ENCODE measurements at places on chromosomes 3 and 15.

DNA sequence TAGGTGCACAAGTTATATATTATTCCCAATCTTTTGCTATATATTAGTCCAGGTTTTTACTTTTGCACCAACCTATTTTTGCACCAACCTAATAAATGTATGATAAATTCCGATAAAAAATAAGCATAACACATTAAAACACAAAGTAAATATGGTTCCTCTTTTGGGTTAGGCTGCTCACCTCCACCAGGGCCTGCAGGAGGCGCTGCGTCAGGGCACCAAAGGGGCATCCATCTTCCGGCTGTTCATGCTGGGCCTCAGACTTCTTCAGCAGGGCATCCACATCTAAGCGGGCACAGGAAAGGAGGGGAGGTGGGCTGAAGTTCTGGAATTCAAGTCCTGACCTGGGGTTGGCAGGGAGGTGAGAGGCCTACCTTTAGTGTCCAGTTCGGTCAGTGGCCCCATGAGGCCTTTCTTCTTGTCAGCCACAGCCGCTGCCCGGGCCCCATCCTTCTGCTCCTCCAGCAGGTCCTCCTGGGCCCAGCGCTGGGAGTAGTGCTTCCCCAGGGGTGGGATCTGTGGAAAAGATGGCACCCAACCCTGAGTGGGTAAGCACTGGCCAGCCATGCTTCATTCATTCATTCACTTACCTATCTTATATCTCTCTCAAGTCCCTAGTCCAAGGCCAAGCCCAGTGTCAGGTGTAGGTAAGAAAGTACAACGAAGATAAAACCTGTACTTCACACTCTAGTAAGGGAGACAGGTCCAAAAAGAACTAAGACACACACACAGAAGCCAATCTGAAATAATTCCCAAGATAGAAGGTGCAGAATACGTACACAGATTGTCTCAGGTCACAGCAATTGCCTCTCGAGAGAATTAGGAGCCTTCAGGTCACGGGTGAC, 5.2 kb downstream of the TADA3 start:
- no peak for DNase-seq

GRCh38 chr3:62659660-62660059, 215.6 kb downstream of the CADPS start:
- no peak for DNase-seq

GRCh38 chr3:10162185-10162584, 2.5 kb upstream of the IRAK2 start:
- no peak for DNase-seq

- no peak for DNase-seq
Measured at GRCh38 chr3:140630366-140630765, 47.5 kb upstream of the TRIM42 start.

DNA sequence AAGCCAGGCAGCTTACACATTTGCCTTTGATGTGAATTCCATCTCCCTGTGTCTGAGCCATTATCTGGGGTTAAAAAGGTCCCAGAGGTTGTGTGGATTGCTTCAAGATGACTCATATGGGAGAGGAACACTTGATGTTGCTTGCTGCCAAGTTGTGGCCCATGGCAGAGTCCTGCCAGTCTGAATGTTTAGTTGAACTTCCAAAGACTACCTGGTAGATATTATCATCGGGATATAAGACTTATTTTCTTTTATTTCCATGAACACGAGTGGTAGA, 85.6 kb downstream of the TJP1 start:
- no peak for DNase-seq

GRCh38 chr15:48602358-48603122, 43.0 kb downstream of the FBN1 start:
- no peak for DNase-seq

DNA sequence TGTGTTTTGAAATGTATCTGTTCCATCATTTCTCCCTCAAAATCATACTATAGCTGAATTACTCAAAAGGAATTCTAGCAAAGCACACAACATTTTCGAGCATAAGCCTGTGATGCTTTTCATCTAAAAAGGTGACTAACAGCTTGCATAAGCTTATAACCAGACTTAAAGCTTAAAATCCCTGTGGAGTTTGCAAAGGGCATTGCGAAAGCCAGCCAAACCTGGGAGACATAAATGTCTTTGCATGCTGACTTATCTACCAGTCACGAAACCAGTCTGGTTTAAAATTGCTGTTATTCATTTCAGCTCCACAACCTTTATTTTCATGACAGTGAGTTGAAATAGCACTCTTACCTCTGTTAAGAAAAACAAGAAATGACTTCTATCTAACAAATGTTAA, 35.6 kb upstream of the LIPC start:
- DNase-seq: no peak

Measured in stimulated activated CD4-positive, alpha-beta T cell treated with anti-CD3 and anti-CD28 coated beads, Interleukin-15, amount 100 ng/mL, for 24 hours (primary cell).